Islet precursor cell (in vitro differentiated cells): ENCODE measurements at places on chromosomes 6 and 20.

DNA sequence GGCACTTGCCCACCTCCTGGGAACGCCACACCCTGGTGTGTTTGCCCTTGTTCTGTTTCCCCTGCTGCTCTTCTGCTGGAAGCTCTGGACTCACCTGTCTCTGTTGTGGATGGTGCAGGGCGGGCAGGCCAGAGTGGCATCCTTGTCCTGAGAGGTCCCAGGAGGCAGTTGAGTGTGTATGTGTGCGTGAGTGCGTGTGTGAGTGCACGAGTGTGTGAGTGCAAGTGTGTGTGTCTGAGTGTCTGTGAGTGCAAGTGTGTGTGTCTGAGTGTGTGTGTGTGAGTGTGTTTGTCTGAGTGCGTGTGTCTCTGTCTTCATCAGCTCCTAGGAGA, 12.2 kb downstream of the IGF2R start:
- no peak for DNase-seq

DNA sequence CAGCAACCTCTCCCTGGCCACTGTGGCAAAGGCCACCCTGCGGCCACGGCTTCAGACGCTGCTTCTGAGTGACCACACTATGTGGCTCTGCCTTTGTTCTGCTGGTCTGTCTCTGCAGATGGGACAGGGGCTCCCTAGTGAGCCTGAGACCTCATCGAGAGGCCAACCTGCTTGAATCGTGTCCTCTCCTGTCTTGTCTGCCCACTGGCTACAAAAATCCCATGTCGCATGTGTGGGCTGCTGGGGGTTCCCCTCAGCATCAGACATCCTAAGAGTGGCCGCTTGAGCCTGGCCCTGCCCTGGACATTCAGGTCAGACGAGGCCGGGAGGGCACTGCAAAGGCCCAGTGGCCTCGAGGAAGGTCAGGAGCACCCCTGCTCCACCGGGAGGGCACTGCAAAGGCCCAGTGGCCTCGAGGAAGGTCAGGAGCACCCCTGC, 222.9 kb downstream of the DLL1 start:
- DNase-seq, result peak; percentile 34

DNA sequence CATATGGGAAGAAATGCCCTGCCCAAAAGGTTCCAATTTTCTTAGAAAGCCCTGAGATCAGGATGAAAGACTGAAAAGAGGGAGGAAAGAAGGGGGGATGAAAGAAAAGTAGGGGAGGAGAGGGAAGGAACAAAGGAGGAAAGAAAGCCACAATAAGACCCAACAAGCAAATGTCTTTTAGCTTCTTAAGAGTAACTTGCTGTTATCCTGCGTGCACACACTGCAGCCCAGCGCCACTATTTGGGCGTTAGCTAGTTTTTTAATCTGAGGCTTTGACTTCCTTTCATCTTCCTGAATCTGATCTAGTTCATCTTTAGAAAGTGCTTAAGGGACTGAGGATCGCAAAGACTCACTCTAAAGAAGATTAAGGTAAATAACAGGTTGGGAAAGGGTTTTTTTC, 77.4 kb upstream of the HDDC2 start:
- DNase-seq, result no peak

DNA sequence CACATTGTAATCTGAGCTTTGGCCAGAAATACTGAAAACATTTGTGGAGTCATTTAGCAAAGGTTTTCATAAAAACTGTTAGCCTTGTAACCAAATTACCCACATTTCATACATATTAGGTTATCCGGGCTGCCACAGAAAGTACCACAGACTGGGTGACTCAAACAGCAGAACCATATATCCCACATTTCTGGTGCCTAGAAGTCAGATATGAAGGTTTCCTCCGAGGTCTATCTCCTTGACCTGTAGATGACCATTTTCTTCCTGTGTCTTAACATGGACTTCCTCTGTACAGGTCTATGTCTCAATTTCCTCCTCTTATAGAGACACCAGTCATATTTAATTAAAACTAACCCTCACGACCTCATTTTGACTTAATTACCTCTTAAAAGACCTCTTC, 49.5 kb upstream of the SMIM28 start:
- DNase-seq, result no peak

DNA sequence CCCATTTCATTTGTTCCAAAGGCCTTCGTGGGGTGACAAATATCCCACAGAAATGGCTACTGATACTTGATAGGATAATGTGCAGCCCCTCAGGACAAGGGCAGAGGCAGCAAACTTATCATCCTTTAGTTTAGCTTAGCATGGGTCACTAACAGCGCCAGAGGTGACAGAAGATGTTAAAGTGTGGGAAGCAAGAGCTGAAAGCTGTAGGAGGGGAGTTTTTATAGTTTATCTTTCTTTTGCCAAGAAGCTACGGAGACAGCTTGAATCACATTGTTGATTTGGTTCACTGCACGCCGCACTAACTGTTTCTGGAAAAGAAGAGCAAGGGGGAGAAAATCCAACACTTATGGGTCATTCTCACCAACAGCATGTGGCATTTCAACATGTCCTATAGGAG, 773.9 kb upstream of the MMS22L start:
- DNase-seq, result no peak
